ENCODE measurements at places on chromosomes 4 and X.

DNA sequence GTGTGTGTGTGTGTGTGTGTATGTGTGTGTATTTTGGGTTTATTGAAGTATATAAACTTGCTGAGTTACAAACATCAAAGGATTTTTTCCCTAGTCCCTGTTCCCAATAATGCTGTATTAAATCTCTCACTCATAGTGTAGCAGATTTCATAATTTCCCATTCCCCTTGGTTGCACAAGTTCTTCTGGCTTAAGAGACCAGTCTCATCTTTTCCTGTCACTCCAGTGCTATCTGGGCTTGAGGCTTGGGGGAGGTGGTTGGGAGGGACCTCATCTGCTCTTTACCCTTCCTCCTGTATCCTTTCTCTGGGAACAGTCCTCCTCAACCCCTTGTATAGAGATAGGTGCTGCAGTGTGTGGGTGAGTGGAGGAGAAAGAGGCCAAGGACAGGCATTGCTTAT lies 285.4 kb upstream of the BOD1L1 start:
- H3K36me3 ChIP-seq, result no peaks in the 10 kb centered on the region
- H3K27me3 ChIP-seq, result no peaks in the 10 kb centered on the region
- no peak overlapping the region for H3K4me3 ChIP-seq

DNA sequence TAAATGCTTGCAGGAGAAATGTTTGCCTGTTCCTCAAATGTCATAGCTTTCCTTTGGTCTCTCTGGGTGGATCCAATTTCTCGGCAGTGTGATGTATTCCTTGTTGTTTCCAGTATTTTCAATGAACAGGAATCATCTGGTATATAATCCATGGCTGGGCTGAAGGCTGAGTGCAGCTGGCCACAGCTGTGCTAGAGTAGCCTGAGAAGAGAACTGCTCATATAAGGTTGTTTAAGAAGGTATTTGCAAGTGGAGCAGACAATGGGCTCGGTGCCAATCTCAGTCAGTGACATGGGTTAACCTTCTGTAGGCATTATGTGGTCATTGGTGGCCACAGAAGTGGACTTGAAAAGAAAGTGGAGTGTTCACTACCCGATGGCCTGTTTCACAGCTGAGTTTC lies 390.3 kb downstream of the SPRY1 start:
- no peak overlapping the region for H3K27ac ChIP-seq
- no peak overlapping the region for H3K4me3 ChIP-seq
- H3K27me3 ChIP-seq, result no peaks in the 10 kb centered on the region

DNA sequence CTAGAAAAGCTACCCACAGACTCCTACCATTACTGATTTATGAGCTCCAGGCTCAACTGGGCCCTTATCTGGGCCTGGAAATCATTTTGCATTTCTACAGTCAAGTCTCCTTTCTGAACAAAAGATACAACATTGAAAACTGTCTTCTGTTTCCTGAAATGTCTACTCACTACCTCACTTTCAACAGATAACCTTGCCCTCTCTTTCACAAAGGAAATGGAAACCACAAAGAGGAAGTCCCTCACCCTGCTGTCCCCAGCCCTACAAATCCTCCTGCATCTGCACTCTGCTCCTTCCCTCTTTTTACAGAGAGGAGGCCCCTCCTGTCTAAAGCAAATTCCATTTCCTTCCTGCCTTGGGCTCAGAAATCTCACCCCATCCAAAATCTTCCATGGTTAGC lies 24.8 kb upstream of the CYBB start:
- H3K4me1 ChIP-seq, result no peaks in the 10 kb centered on the region
- no peak overlapping the region for H3K4me3 ChIP-seq
- no peak overlapping the region for H3K27ac ChIP-seq
- no peaks in the 10 kb centered on the region for H3K27me3 ChIP-seq

- H3K36me3 ChIP-seq, result no peaks in the 10 kb centered on the region
- no peak for DNase-seq
- peak overlapping the region; percentile 46 for H3K4me3 ChIP-seq
- H3K4me1 ChIP-seq, result peaks cover 35% of the 10 kb centered on the region
Observed at GRCh38 chrX:40104630-40104984, 6.8 kb upstream of the BCOR start.

DNA sequence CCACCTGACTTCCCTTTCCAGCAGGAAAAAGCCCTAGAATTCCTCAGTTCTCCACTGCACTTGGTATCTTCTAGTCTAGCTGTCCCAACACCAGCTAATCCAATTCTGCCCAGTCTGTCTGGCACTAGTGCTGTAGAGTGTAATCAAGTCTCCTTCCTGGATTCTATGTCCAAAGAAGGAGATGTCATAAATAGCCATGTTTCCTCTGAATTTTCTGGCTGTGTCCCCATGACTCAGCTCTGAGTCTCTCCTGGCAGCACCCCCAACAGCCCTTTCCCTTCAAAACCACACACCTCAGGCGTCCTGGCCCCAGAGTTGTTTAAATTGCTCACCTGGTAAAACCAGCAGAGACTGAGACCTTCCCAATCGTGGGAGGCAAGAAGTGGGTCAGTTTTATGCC lies 197.2 kb downstream of the GRXCR1 start:
- no peak for DNase-seq
- no peaks in the 10 kb centered on the region for H3K27me3 ChIP-seq
- H3K27ac ChIP-seq, result no peak overlapping the region
- H3K36me3 ChIP-seq, result no peaks in the 10 kb centered on the region
- H3K4me3 ChIP-seq, result no peak overlapping the region
- H3K4me1 ChIP-seq, result no peaks in the 10 kb centered on the region

- H3K36me3 ChIP-seq, result no peaks in the 10 kb centered on the region
- no peaks in the 10 kb centered on the region for H3K4me1 ChIP-seq
- no peak for DNase-seq
- H3K4me3 ChIP-seq, result no peak overlapping the region
- H3K27ac ChIP-seq, result no peak overlapping the region
- no peaks in the 10 kb centered on the region for H3K27me3 ChIP-seq
Observed at GRCh38 chr4:26094076-26094475, 180.1 kb downstream of the SMIM20 start.

- no peaks in the 10 kb centered on the region for H3K36me3 ChIP-seq
- H3K27ac ChIP-seq, result no peak overlapping the region
- H3K27me3 ChIP-seq, result no peaks in the 10 kb centered on the region
- H3K4me1 ChIP-seq, result no peaks in the 10 kb centered on the region
- no peak for DNase-seq
Observed at GRCh38 chr4:103137446-103137827, 37.8 kb upstream of the BDH2 start.

DNA sequence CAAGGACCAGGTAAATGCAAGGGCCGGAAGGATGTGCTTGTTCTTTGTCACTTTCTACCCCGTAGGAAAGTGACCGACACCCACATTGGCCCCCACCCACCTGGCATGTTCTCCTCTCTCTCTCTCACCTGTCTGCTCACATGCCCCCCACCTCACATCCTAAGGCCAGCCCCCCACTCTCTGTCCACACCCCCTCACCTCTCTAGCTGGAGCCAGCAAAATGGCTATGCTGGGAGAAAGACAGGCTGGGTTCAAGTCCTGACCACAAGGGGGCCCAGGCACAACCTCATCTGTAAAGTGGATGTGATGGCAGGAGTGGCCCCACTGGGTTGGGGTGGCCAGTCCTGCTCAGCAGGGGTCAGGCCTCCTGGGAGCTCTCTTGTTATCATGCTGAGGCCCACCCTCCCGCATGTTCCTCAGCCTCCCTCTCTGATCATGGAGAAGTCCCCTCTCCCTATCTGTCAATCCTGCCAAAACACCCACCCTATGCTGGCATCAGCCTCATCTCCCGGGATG lies 1.7 kb upstream of the PPP2R2C start:
- DNase-seq, result peak; percentile 93
- no peak overlapping the region for H3K4me3 ChIP-seq
- H3K4me1 ChIP-seq, result peaks cover 33% of the 10 kb centered on the region
- H3K27me3 ChIP-seq, result no peaks in the 10 kb centered on the region
- no peaks in the 10 kb centered on the region for H3K36me3 ChIP-seq
- H3K27ac ChIP-seq, result no peak overlapping the region

All from vagina (tissue), 2 donors.